GM04504 (cell line): ENCODE measurements at places on chromosomes 6 and 20.

DNA sequence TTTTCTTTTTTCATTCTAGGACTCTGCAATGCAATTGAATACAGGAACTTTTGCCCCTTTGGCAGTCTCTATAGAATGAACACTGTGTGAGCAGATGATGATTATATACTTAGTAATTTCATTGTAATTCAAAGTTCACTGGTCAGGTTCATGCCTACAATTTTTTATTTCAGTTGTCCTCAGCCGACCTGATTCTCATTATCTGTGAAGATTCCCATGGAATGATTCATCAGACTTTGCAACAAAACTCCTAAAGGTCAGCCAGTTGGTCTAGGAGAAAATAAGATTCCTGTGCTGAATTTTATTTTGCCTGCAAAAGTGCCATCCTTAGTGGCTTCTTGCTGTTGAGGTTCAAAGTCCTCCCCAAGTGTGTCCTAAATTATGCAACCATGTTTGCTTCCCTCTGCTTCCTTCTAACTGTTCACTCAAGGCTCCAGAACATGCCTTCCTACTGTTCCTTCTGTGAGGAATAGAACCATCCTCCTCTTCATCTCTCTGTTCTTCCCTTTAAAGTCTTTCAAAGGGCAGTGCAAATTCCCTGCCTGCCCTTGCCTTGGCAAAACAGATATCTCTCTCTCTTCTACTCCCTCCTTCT, 194.2 kb upstream of the CNR1 start:
- DNase-seq = peak; percentile 60

DNA sequence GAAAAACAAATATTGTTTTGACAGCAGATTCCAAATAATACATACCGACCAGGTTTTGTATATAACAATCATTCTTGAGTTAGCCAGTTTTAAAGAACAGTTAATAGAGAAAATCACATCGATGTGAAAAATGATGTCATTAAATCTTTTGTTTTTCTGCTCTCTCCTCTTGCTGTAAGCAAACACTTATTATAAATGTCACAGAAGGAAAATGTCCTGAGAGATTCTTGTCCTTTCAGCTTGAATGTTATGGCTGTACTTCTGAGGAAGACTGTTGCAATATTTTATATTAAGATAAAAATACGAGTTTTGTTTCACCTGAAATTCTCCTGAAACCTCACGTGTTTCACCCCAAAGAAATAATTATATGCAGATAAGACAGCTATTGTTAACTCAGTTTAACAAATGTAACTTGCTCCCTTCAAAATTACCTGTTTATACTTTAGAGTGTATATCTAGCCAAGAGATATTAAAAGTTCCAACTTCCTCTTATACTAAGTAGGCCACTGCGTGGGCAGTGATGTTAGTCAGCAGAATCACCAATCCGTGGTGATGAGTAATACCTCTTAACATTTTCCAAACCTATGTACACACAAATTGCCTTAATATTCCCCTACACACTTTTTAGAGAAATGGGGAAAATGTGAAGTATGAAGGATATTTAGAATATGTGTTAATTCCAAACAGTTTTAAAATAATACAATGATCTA, 1111.4 kb upstream of the CITED2 start:
- DNase-seq = peak; percentile 52

DNA sequence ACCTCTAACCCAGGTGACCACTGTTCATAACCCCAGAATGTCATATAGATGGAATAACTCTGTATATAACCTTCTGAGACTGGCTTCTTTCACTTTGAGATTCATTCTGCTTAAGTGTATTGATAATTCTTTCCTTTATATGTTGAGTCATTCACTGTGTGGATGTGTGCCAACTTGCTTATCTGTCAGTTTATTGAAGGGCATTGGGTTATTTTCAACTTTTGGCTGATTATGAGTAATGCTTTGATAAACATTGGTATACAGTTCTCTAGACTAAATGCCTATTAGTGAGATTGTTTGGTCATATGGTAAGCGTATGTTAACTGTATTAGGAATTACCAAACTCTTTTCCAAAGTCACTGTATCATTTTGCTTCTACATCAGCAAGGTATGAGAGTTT, 453.4 kb upstream of the SPTLC3 start:
- DNase-seq = no peak

DNA sequence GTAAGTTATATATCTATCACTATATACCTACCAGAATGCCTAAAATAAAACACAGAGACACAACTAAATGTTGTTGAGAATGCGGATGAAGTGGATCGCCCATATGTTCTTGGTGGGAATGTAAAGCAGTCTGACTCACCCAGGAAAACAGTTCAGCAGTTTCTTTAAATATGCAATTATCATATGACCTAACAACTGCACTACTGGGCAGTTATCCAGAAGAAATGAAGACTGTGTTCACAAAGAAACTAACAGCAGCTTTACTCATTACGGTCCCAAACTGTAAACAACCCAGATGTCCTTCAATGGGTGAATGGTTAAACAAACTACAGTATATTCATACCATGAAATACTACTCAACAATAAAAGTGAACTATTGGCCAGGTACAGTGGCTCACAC, 14.3 kb upstream of the ZC3H12D start:
- DNase-seq = peak; percentile 39

DNA sequence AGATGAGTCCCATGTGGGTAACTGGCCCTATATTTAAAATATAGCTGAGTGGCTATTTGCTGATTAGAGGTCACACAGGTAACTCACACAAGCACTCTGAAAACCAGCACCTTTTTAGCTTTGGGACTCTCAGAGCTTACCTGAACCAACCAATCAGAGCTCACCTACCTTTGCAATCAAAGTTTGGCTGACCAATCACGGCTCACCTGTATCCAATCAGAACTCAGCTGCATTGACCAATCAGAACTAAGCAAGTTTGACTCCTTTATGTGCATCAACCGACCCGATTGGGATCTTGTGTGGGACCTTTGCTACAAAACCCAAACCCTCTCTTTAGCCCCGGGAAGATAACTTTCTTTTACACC, 106.8 kb upstream of the NXT1 start:
- DNase-seq = no peak

DNA sequence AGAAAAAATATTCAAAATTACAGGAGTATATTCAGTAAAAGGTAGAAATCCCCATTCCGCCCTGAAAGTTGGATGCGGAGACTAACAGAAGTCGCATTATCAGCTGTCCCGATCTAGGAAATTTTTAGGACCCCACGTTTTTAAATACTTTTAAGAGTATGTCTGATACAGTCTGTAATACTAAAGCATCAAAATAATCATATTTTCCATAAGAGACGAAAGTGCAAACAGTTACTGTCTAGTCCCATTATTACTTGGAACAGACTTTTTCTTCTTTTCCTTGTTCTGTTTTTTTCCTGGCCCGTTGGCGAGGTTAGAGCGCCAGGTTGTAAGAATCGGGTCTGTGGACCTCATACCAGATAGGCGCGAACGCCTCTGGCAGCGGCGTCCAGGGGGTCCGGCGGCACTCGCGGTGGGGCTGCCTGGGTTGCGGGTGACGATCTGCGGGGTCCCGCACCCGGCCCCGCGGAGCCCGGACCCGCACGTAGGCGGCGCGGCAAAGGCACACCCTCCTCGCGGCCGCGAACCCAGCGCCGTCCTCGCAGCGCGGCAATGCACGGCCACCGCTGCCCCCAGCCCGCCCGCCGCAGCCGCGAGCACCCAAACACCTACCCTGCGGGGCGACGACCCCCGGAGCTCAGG, 460 bp downstream of the PLAGL1 start:
- DNase-seq = no peak

DNA sequence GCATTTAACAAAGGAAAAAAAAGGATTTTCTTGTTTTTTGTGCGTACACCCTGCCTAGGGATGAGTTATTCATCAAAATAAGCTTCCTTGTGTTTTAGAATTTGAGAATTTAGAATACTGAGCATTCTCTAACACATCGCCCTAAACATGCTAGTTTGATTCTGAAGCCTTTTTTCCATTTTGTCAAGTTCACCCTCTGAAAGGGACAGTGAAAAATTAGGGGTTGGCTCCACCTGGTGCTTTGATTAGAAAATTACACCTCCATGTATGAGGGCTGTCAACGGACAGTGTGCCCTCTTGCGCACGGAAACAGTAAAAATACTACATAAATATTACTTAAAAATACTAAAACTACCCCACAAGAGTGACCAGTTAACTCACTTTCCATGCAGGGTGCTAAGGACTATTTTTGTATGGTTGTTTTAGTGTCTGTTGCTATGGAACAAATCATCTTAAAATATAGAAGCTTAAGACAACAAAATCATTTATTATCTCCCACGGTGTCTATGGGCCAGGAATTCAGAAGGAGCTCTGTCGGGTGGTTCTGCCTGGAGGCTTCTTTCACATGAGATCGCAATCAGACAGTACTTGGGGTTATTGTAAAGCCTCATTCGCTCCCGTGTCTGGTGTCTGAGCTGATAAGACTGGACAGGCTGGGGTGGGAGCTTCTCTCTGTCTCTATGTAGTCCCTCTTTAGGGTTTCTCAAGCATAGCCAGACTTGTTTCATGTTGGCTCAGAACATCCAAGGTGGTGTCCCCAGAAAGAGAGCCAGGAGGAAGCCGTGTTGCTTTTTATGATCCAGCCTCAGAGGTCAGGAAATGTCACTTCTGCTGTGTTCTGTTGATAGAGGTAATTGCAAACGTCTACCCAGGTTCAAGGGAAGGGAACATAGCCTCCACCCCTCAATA, 41.1 kb upstream of the TMEM170B start:
- DNase-seq = peak; percentile 70

DNA sequence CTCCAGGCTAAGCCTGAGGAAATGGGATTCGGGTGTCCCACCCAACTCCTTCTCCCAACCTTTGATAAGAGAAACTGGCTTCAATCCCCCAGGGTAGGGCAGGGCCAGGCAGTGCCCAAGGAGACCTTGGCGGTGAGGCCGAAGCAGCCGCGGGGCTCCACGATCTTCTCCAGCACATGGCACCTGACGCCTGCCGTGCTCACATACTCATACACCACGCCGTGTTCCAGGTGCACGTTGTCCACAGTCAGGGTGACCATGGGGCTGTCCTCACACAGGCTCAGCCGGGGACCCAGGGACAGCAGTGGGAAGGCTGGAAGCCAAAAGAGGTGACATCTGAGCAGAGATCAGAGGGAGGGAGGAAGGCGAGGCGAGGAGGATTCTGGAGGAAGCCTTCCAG, 176.5 kb downstream of the PREX1 start:
- no peak for DNase-seq

DNA sequence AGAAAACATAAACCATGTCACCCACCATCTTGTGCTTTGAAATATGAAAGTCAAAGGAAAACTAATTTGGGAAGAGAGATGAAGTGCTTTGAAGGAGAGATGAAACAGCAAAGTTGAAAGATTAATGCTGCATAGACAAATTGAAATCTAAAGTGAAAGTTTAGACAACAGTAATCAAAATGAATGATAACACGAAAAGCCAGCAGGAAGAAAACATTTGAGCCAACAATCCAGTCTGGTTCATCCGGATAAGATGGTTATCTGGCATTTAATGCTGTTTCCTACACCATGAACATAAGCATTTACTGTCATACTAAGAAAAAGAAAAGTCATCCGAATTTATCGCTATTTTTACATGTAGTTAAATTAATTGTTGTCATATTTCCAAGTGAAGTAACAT, 595 bp downstream of the HAO1 start:
- DNase-seq = no peak

GRCh38 chr6:44030812-44031454, 96.3 kb downstream of the MRPL14 start:
- no peak for DNase-seq

DNA sequence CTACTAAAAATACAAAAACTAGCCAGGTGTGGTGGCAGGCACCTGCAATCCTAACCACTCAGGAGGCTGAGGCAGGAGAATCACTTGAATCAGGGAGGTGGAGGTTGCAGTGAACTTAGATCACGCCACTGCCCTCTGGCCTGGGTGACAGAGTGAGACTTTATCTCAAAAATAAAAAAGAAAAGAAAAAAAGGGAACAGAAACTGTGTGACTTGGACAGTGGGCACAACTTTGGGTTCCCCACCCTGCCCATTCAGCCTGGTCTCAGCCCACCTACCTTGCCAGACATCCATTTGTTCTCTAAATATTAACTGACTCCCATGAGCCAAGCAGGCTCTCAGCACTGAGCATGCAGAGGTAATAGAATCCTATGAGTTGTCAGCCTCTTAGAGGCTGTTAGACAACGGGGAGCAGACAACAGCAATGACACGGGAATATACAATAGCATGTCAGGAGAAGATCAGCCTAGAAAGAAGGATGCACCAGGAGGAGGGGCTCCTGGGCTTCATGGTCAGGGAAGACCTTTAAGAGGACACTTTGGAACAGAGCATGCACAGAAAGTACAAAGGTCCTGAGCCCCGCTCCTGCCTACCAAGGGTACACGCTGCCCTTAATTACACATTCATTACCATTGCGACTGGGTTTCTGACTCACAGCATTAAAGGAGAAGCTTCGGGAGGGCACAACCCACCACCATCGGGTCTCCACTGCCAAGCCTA, 20.0 kb downstream of the FAM209B start:
- DNase-seq = no peak

- peak; percentile 26 for DNase-seq
Measured at GRCh38 chr6:104540743-104541142, 319.0 kb downstream of the HACE1 start.

GRCh38 chr20:6081236-6081635, 27.4 kb upstream of the LRRN4 start:
- peak; percentile 36 for DNase-seq

DNA sequence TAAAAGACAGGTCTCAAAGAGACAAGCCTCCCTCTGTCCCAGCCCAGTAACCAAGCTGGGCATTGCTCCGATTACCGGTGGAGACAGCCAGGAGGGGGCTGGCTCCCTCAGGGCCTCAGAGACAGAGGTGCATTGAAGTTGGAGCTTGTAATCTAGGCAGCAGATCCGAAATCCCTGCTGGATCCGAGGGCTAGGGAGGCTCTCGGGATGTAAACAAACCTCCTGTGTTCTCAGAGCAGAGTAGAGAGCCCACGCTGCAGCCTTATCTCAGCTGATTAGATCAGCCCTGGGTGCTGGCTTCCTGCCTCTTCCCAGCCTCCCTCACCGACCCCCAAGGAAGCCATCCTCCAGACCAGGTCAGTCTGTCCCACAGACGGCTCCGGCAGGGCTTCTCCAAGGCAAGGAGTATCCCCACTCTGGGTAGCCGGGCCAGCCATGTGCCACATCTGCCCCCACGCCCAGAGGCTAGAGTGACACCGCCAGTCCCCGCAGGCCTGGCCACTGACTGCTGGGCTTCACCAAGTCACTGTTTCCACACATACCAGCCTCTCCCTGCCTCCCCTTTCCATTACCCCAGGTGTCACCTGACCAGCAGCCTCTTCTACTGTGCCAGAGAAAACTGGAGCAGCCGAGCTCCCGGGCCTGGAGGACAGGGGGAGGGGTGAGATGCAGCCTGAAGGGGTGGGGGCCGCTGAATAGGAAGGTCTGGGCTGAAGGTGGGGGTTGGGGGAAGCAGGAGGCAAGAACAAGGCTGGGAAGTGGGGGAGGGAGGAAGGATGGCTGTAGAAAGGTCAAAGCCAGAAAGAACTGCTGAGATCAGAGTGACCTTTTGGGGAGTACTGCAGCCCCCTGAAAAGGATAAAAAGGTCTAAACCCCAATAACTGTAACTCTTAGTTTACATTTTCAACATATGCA, 6.0 kb downstream of the SDC4 start:
- no peak for DNase-seq

- DNase-seq = no peak
Measured at GRCh38 chr6:136085370-136086115, 164.6 kb downstream of the MTFR2 start.

GRCh38 chr20:32763202-32764004, 1.2 kb downstream of the DNMT3B start:
- DNase-seq = no peak

- DNase-seq = no peak
Measured at GRCh38 chr6:113481910-113482309, 375.2 kb upstream of the MARCKS start.
